ENCODE measurements at places on chromosomes 12 and 14. TPM values are rescaled to one million over a fixed set of nuclear protein-coding genes. Genes with fewer than 3 reads are reported as not detected.

Gene GZMH
- total RNA-seq = not detected

GRCh38 chr14:85391892-85392291 is 138.1 kb upstream of the FLRT2 start:
- H3K4me1 ChIP-seq = no peaks in the 10 kb centered on the region
- no peak overlapping the region for H3K27ac ChIP-seq
- no peak overlapping the region for H3K4me3 ChIP-seq
- H3K36me3 ChIP-seq = no peaks in the 10 kb centered on the region
- H3K27me3 ChIP-seq = no peaks in the 10 kb centered on the region

Gene KLRC1
- total RNA-seq = not detected

GRCh38 chr14:68554231-68554630 is 238.6 kb downstream of the ZFP36L1 start:
- H3K27ac ChIP-seq = peak overlapping the region; percentile 96
- no peak overlapping the region for H3K4me3 ChIP-seq
- DNase-seq = no peak
- no peaks in the 10 kb centered on the region for H3K36me3 ChIP-seq
- H3K4me1 ChIP-seq = peaks cover 59% of the 10 kb centered on the region

Gene SPRING1
- total RNA-seq = 7.8 TPM

DNA sequence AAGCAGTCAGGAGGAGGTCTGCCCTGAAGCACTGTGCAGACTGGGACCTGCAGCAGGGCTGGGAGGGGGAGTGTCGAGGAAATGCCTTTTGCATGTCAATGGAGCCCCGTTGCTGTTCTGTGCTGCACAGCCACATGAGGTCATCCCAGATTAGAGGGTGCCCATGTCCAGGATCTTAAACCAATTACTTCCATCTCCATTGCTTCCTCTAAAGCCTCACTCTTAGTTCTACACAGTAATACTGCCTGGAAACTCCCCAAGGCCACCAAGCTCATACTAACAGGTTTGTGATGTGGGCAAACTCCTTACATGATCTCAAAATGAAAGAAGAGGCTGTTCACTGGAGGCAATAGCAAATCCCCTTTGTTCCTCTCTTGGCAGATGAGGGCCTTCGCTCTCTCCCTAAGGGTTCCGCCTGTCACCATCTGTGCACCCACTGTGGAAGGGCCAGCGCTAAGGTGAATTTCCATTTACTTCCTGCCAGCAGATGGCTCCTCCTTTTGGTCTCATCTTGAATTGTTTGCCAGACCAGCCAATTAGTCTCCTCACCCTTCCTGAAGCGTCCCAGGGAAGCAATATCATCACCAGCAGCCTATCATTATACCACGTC is 35.4 kb upstream of the LTA4H start:
- DNase-seq = no peak
- H3K36me3 ChIP-seq = no peaks in the 10 kb centered on the region
- no peaks in the 10 kb centered on the region for H3K4me1 ChIP-seq
- no peak overlapping the region for H3K4me3 ChIP-seq
- no peaks in the 10 kb centered on the region for H3K27me3 ChIP-seq

DNA sequence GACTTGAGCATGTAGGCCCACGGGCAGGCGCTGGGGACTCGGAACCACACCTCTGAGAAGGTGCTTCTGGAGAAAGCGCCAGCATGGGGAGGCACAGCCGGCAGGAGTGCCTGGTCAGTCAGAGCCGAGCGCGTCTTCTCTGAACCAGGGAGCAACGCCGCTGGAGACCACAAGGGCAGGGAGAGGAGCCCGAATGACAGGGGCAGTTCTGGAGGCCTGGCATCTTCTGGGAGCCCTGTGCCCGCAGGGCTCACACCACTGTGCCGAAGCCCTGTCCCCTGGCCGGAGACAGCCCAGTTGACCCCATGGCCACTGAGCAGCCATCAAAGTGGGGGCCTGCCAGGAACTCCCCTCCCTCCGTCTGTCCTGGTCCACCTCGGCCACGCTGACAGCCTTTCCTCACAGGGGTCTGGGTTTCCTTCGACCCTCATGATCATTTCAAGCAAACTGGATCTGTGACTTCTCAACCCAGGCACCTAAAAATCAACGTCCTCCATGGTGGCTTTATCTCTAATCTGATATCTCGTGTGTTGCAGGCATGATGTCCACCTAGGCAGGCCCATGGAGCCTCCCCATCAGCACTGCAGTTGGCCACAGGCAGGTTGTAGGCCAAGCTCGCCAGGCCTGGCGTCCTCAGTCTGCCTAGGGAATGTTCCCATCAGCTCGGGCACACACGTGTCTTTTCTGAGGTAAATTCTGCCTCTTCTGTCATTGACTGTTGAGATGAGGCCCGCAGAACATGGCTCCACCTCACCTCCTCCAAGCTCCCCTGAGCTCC is 299.3 kb upstream of the RTL1 start:
- no peaks in the 10 kb centered on the region for H3K27me3 ChIP-seq
- H3K27ac ChIP-seq = no peak overlapping the region
- DNase-seq = no peak

Data from psoas muscle (tissue), 8 donors.